ENCODE measurements at places on chromosomes 11 and 22. TPM values are rescaled to one million over a fixed set of nuclear protein-coding genes. Genes with fewer than 3 reads are reported as not detected.

GRCh38 chr11:2673250-2673610 is 26.6 kb downstream of the KCNQ1OT1 start:
- no peak for DNase-seq

DNA sequence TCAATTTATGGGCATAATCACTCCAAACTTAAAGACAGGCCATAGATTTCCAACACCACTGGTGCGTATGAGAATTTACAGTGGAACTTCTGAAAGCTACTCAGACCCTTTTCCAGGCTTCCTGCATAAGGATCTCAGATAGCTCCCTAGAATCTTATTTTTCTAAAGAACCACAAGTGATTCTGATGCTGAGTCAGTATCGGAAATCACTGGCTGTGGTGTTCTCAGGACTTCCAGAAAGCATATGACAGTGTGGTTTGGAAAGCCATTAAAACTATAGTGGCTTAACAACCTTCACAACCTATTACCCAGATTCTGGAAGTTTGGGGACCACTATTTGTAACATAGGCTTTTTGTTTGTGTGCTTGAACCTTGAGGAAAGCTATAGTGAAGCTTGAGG is 756.0 kb downstream of the DLG2 start:
- no peak for DNase-seq

Gene FOSL1
- total RNA-seq, result 56.1 TPM

- no peak for DNase-seq
Measured at GRCh38 chr22:23752750-23753149, 1.5 kb downstream of the VPREB3 start.

Gene C11orf87
- not detected for total RNA-seq

GRCh38 chr11:123314972-123315371 is 115.1 kb upstream of the GRAMD1B start:
- DNase-seq, result no peak

GRCh38 chr11:124717786-124718651 is 21.7 kb upstream of the NRGN start:
- DNase-seq, result no peak

Gene OR5A1
- not detected for total RNA-seq

- peak; percentile 21 for DNase-seq
Measured at GRCh38 chr22:49971232-49972162, 10.9 kb downstream of the PIM3 start.

Gene AQP11
- total RNA-seq, result 0.63 TPM

DNA sequence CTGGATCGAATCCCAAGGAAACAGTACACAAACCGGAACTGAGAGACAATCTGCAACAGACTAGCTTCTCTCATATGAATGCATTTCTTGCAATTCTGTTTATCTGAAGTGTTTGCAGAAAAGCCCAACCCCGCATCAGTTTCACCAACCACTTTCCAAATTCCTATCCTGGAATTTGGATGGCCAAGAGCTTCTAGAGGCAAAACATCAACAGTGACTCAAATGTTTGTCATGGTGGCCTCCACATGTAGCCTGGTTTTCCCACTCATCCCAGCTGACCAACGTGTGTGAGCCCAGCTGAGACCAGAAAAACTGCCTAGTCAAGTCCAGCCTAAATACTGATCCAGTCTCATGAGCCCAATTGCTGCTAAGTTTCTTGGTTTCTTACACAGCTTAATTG is 8.3 kb upstream of the MIEF1 start:
- DNase-seq, result no peak

Gene UBQLN3
- not detected for total RNA-seq

Gene OR9Q1
- not detected for total RNA-seq

GRCh38 chr11:60756307-60757032 is at the start of gene MS4A15:
TSS of gene MS4A15 (plus strand) at chr11:60756867. CDS start at chr11:60763734, 6,867 bp downstream.
- peak; percentile 8 for DNase-seq

- DNase-seq, result no peak
Measured at GRCh38 chr11:61091373-61092279, 10.7 kb upstream of the CD5 start.

Gene MS4A12
- not detected for total RNA-seq

Gene SLC25A45
- 4.0 TPM for total RNA-seq

- DNase-seq, result no peak
Measured at GRCh38 chr11:12397931-12398334, 20.6 kb downstream of the PARVA start.

Gene RBM4
- 64.3 TPM for total RNA-seq

- no peak for DNase-seq
Measured at GRCh38 chr11:113552271-113552670, 77.1 kb upstream of the DRD2 start.

DNA sequence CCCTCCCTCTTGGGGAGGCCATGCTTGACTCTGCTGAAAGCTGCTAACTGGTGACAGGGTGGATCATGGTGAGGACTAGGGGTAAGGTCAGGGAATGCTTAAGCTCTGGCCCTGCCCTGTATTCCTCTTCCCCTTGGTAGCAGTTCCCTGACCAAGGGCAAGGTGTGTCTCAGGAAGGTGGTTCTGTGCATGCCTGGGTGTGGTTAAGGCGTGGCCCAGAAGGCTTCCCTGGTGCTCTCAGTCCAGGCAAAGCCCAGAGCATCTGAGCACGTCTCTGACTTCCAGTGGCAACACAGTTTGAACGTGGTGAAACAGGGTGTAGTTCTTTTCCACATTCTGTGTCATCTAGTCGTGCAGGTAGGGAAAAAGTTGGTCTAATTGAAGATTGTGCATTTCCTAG is 53.1 kb upstream of the HORMAD2 start:
- no peak for DNase-seq

Gene LARGE2
- total RNA-seq, result 0.30 TPM

Gene LRRC4C
- total RNA-seq, result 0.12 TPM

Gene TRPM5
- not detected for total RNA-seq

- DNase-seq, result no peak
Measured at GRCh38 chr11:21646351-21646750, 546.5 kb upstream of the ANO5 start.

DNA sequence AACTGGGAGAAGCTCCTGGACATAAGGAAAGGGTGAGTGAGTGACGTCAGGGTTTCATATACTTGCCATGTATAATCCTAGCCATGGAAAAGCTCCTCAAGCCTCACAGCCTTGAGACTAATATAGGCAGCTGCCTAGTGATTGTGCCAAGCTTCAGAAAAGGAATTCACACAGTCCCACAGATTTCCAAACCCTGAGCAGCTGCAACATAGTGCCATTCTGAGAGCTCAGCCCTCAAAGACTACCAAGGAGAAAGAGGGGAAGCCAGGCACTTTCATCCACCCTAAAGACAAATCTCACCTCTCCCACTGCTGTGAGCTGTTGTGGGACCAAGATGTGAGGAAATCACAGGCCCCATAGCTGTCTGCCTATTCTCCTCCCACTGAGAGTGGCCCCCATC is 707.9 kb upstream of the ANO5 start:
- DNase-seq, result no peak

DNA sequence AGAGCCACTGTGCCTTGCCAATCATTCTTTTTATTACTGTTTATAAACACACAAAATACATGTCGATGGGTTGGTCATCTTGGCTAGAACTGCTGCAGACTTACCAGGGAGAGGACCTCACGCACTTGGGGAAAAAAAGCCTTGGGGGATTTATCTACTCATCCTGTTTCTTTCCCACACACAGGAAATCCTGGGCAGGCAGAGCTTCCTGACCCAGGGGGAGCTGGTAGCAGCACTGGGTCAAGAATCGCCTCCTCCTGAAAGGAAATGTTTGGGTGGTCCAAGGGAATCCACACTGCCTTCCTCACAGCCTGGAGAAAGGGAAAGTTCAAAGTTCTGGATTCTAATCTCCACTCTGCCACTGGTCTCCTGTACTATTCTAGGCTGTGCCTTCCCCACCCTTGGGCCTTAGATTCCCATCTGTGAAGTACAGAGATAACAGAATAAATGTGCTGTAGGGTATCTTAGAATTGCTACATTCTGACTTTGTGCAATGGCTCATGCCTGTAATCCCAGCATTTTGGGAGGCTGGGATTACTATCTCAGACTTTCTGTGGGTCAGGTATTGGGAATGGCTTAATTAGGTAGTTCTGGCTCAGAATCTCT is 31.2 kb upstream of the SMTN start:
- no peak for DNase-seq

Gene WBP2NL
- 1.2 TPM for total RNA-seq

DNA sequence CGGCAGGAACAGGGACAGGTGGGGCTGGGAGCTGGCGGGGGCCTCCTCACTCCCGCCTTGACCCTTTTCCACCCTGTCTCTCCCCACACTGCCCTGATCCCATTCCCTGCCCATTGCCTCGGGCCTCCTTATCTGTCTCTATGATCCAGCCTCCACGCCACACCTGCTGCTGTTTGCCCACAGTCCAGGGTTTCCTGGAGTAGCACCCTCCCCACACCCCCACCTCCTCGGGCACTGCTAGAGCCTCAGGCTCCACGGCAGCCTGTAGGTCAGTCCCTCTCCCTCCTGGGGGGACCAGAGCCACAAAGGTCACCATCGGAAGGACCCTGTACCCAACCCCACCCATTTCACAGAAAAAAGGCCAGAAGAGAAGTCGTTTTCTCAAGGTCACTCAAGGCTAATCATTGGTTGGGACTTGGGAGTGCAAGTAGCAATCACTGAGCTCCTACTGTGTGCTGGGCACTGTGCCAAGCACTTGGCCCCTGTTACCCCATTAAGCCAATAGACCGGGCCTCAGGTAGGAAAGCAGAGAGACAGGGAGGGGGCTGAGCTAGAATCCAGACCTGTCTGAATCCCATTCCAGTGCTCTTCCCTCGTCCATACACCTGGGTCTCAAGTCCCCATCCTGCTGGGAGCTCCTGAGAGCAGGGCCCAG is 71.8 kb downstream of the PDE2A start:
- no peak for DNase-seq

GRCh38 chr11:81484196-81484595 is 1249.5 kb downstream of the FAM181B start:
- DNase-seq, result no peak

DNA sequence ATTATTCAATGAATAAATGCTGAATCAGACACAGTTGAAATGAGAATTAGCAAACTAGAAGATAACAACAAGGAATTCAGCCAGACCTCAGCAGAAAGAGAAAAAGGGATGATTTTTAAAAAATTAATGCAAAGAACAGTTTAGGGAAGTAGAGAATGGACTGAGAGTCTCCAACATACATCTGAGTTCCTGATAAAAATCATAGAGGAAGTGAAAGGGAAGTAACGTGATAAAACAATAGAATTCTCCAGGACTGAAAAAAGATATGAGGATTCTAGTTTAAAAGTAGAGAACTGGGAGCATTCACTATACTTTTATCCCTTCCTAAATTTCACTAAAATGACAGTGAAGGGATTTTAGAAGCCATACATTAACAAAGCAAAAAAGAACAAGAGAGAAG is 592.0 kb downstream of the SOX6 start:
- no peak for DNase-seq

DNA sequence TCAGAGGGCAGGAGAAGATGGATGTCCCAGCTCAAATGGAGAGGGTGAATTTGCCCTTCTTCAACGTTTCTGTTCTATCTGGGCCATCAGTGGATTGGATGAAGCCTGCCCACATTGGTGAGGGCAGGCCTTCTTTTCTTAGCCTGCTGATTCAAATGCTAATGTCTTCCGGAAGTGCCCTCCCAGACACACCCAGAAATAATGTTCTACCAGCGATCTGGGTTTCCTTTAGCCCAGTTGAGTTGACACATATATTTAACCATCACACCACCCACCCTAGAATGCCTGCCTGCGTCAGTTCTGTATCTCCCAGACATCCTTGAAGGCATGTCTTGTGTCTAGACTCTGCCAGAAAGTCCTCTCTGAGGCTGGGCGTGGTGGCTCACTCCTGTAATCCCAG is 34.7 kb downstream of the CACNG2 start:
- no peak for DNase-seq

GRCh38 chr11:128790196-128790595 is 76.9 kb downstream of the KCNJ1 start:
- no peak for DNase-seq

DNA sequence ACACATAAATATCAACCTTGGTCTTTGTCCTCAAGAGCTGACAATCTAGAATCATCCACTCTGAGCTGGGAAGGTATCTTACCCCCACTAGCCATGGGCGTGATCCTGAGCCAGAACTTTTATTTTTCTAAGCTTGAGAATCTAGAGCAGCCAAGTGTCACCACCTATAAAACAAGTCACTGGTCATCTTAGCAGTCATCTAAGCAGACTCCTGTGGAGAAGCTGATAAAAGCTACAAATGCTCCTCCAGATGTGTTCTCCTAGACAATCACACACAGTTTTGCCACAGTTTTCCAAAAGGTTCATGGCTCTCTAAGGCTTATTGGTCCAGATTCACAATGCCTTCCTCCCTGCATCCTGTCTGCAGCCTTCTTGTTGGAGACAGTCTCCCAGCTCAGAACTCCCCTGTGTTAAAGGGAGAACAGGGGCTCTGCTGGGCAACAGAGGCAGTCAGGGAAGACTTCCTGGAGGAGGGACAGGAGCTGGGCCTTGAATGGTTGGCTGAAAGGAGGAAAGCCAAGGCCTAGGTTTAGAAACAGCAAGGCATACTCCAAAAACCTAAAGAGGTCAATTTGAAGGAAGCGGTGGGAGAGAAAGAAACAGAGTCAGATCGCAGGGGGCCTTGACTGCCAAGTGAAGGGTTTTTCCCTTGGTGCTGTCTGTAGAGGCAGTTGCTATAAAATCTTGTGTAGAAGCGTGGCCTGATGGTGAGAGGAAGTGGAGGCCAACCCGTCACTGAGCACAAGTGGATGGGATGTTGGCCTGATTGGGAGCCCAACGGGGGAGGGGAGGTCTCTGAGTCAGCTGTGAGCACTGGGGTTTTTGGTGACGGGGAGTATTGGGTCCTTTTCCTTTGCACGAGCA is 42.0 kb downstream of the ALX4 start:
- DNase-seq, result no peak

GRCh38 chr11:6627762-6628241 is 8.6 kb upstream of the TPP1 start:
- no peak for DNase-seq

- no peak for DNase-seq
Measured at GRCh38 chr11:119992171-119993051, 145.5 kb downstream of the TRIM29 start.

GRCh38 chr11:61115498-61116224 is 13.4 kb downstream of the CD5 start:
- no peak for DNase-seq

GRCh38 chr11:841981-842369 is 354 bp downstream of the POLR2L start:
- DNase-seq, result no peak

GRCh38 chr22:39638958-39639357 is 68.4 kb downstream of the CACNA1I start:
- no peak for DNase-seq

Gene UPK3A
- total RNA-seq, result not detected

DNA sequence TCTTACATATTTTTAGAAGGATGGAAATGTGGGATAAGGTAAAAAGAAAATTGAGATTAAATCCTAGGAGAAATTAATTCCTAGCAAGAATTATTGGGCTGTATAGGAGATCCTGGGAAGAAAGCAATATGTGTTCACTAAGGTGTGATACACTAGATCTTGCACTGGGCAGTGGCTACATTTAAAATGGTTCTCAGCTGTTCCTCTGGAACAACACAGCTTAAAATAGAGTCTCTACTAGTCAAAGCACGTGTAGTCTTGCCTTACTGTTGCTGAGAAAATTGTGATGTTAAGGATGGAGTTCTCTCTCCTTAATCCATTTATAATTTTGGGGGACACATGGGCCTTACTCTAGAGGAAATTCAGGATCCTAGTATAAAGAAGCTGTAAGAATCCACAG is 54.9 kb downstream of the EXT2 start:
- DNase-seq, result no peak

Gene TIMP3
- 0.38 TPM for total RNA-seq
